ENCODE measurements at places on chromosomes 7 and 10. TPM values are rescaled to one million over a fixed set of nuclear protein-coding genes. Genes with fewer than 3 reads are reported as not detected.
A peak's percentile ranks its signal among the peaks of the same experiment; 100 is the strongest.

Gene IL15RA
- total RNA-seq, result 31.7 TPM

Gene WDR86
- not detected for total RNA-seq

Gene ANKRD30A
- not detected for total RNA-seq

DNA sequence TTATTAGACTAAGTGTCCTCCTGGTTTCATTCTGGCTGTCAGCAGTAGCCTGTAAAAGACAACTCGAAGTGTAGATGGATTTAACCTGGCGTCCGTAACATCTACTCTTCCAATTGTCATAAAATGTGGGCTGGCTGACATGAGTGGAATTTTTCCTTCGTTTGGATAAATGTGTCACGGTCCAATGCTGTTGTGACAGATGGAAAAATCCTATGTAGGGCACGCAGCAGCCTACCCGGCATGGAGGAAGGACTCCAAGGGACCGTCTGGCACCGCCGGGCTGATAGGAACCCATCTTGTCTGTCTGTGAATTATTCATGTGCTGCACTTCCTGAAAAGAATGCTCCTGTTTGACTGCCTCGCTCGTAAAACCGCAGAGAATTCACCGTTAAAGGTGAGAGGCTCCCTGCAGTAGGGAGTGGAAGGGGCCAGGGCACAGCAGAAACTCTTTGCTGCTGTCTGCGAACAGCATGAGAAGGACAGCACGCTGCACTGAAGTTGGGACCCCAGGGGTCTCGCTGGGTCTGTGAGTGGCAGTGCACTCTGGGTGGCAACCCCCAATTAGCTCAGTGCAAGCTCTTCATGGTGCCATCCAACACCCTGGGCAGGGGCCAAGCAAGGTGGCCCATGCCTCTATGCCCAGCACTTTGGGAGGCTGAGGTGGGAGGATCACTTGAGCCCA lies 1.6 kb upstream of the ORAI2 start:
- peaks cover 16% of the 10 kb centered on the region for H3K36me3 ChIP-seq
- peak overlapping the region; percentile 27 for H3K4me3 ChIP-seq
- H3K4me1 ChIP-seq, result peaks cover 65% of the 10 kb centered on the region
- peak overlapping the region; percentile 85 for H3K27ac ChIP-seq
- DNase-seq, result peak; percentile 66
- no peaks in the 10 kb centered on the region for H3K27me3 ChIP-seq
